Foreskin melanocyte (primary cell): ENCODE measurements at places on chromosomes 4 and X.

GRCh38 chr4:24846716-24847115 is 51.3 kb downstream of the SOD3 start:
- DNase-seq, result no peak

GRCh38 chr4:147361726-147362125 is 119.2 kb upstream of the EDNRA start:
- DNase-seq, result peak; percentile 73

- DNase-seq, result no peak
Observed at GRCh38 chr4:164056426-164057142, 562.1 kb downstream of the TMA16 start.

- no peak for DNase-seq
Observed at GRCh38 chr4:84856468-84857049, 109.9 kb downstream of the WDFY3 start.

DNA sequence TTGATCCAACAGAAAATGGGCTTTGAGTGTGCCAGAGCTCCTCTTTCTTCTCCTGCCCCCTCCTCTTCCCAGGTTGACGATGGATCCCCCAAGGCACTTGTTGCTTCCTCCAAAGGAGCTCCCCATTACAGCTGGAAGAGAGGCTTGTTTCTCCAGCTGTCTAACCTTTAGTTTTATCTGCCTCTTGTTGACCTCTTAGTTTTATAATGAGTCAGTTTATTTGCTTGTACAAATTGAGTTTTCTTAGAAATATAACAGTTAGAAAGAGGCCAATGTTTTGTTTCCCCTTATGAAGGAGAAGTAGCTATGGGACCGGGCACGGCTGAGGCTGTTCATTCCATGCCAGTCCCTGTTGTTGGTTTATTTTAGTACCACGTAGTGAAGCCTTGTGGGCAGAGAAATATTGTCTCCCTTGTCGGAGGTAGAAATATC is 158.2 kb downstream of the SPRY1 start:
- no peak for DNase-seq

GRCh38 chr4:10722957-10723356 is 38.4 kb upstream of the CLNK start:
- DNase-seq, result no peak

GRCh38 chr4:76641351-76641750 is 206.3 kb downstream of the SHROOM3 start:
- DNase-seq, result no peak

- no peak for DNase-seq
Observed at GRCh38 chr4:121277194-121278105, 103.4 kb downstream of the QRFPR start.

- DNase-seq, result peak; percentile 51
Observed at GRCh38 chrX:130826249-130826648, 76.8 kb downstream of the ENOX2 start.

DNA sequence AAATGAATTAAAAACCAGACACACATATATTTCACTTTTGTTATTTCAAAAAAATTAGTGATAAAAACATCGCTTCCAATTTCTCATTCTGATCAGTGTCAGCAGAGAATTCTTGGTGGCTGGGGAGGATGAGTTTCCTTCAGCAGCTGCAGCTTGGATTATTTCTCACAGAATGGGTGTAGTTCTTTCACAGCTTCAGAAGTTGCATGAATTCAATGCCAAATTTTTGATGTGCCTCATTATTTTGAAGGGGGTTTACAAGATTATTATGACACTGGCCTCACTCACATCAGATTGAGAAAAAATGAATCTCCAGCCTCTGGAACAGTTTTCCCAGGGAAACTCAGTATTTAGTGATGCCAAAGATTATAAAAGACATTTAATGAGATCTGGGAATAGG is 184.9 kb upstream of the WDFY3 start:
- DNase-seq, result no peak

- no peak for DNase-seq
Observed at GRCh38 chr4:106424426-106424825, 55.8 kb upstream of the GIMD1 start.

- DNase-seq, result peak; percentile 27
Observed at GRCh38 chrX:22081475-22082092, 49.5 kb downstream of the PHEX start.

DNA sequence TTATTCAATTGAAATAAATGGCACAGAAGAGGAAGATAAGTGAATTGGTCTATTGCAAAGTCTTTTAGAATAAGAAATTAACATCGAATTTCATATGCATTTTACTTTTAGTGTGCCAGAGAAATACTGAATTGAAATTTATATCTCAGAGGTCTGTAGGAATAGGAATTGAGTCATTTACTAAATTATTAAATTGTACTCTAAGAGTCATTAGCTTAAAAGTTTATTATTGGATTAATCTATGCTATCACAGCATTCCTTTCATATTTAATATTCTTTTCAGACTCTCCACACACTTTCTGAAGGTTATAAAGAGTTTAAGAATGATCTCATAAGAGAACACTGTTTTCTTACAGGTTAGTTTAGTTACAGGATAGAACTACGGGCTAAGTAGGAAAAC is 2711.5 kb downstream of the ARAP2 start:
- DNase-seq, result no peak

DNA sequence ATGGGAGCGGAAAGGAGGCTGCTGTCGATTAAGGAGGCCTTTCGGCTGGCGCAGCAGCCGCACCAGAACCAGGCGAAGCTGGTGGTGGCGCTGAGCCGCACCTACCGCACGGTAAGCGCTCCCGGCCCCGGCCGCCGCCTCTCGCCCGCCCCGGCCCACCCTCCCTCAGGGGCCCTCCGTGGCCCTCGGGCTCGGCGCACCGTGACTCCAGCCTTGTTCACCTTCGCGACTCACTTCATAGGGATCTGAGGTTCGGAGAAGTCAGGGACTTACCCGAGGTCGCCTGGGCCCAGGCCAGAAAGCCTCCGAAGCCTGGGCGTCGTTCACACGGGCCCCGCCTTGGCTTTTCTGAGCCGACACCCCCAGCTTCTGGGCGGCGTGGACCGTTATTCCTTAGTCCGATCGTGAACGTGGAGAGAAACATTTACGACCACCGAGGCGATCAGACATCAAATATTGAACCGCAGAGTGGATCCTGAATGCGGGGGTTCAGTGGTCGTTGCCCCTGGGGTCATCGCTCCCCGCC is 362 bp downstream of the NCAPG start:
- peak; percentile 36 for DNase-seq

DNA sequence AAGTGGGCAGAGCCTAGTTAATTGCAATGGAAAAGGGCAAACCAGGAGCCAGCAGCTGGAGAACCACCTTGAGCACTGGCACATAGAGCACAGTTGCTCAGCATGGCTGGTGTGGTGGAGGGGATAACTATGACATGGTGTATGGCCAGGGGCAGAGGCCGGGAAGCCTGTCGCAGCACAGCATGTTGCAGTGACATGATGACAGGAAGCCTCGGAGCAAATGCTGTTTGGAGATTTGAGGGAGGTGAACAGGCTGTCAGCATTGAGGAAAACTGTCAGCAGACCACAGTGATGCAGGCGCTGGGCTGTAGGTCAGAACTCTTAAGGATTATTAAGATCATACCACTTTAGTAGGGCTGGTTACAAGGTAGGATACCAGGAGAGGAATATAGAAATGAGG is 228.7 kb downstream of the CBR4 start:
- DNase-seq, result no peak

- DNase-seq, result no peak
Observed at GRCh38 chr4:105462576-105462975, 11.3 kb downstream of the PPA2 start.

DNA sequence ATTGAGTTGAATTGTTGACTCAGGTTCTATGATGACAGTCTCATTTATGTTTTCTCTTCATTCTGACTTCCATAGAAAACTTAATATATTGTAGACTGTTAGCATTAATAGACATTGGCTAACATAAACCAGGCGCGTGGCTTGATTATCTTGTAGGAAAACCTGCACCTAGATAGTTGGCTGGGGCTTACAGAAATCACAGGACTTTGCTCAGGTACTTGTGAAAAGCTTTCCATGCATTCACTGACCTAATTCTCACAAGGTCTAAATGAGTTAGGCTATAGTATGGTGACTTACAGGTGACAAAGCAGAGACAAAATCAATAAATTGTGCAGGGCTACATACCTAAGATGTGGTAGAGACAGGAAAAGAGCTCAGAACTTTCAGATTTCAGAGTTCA is 212.8 kb downstream of the GPAT3 start:
- DNase-seq, result no peak

GRCh38 chr4:30068234-30068633 is 651.9 kb upstream of the PCDH7 start:
- no peak for DNase-seq

GRCh38 chrX:13159886-13160285 is 115.5 kb upstream of the FAM9C start:
- no peak for DNase-seq

- no peak for DNase-seq
Observed at GRCh38 chr4:68416591-68416990, 30.7 kb upstream of the TMPRSS11E start.

DNA sequence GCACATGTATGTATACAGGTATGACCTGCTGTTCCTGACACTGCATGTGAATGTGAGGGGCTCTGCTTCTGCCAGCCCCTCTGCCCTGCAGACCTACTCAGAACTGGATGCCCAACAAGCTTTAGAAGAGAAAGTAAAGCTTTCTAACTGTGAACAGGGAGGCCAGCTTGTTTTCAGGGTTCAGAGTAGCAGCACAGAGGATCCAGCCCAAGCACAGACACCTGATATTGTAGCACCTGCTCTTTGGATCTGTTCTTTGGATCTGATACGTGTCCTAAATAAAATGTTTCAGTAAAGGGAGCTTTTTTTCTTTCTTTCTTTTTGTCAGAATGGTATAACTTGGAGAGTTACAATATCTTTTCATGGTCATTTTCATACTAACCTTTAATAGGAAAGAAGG is 19.2 kb downstream of the DCUN1D4 start:
- no peak for DNase-seq

DNA sequence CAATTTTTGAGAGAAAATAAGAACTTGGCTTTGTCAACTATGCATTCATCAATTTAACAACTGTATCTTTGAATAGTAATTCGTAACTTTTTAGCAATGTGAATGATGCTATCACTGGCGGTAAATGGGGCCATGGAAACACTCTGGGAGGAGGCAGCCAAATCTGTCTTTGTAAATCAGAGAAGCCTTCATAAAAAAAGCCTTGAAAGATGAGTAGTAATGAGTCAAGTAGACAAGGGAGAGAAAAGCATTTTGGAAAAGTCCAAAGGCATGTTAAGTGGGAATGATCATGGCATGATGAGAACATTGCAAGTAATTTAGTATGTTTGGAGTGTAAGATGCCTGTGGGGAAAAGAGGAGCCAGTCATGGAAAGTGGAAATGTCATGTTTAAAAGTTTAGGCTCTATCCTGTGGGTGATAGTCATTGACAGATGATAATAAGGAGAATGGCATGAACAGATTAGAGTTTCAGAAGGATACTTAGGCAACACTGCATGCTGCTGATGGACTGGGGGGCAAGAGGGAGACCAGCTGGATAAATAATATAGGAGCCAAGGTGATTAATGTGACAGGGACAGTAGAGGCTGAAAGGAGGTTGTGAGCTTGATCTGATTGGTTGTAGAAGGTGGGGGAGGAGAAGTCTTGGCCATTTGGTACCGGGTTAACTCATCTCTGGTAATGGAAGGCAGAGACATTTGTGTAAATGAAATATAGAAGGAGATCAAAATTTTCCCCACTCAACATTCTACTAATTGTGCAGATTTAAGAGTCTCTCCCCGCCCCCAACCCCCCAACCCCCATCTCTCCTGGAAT is 16.3 kb downstream of the SPRY1 start:
- DNase-seq, result no peak

DNA sequence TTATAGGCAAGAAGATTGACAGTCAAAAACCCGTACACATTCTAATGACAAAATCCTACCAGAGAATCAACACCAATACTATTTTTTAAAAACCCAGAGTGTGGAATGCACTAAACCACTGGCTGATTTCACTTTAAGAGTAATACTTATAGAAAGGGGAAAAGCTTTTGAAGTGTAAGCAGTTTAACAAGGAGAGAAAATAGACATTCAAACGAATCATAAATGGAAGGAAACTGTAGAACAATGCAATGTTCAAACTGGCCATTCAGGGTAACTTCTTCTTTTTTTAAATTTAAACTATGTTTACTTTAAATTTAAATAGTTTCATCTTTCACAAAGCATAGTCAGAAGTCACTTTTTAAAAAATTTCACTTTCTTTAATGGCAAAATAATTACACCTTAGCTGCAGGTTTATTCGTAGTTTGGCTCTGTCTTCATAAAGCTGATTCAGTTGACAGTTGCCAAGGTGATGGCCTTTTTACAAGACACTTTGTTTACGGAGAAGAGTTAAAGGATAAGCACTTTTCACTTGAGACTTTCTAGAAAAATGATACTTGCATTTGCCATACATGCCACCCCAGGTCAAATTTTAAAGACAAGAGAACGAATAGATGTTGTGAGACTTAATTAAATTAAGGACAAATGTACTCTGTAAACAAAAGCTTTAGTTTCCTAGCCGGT is 82.4 kb upstream of the KLF3 start:
- DNase-seq, result no peak

DNA sequence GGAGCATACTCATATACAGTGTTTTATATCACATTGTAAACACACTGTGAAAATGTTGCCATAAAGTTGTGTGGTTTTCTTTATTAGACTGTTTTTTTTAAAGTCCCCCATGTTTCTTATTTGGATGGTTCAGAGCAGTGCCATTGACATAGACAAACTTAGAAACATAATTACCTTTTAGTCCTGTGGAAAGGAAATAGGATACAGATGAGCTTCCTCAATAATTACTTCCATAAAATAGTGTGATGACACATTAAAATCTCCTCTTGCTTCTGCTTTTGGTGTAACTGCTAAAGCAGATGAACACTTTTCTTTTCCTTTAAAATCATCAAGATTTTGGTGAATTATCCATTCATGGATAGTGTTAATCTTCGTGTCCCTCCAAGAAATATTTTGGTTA is 52.9 kb upstream of the LIMCH1 start:
- no peak for DNase-seq
